AG09319 (cell line): ENCODE measurements at places on chromosomes 2 and 18.

DNA sequence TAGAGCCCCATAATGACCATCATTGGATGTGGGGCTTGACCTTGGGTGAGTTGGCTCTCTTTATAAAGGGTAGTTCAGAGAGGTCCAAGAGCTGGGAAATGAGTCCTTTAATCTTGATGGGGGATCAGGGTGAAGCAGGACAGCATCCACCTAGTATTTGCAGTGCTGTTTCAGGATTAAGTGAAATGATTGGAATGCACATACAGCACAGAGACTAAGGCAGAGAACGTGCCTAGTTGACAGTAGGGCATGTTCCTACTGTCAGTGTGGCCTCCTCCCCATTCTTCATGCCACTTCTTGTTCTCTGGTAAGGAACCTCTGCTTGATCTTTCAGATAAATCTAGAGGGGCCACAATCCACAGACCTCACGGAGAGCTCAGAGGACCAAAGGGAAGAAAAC, 78.9 kb downstream of the TRIM43 start:
- DNase-seq, result no peak

DNA sequence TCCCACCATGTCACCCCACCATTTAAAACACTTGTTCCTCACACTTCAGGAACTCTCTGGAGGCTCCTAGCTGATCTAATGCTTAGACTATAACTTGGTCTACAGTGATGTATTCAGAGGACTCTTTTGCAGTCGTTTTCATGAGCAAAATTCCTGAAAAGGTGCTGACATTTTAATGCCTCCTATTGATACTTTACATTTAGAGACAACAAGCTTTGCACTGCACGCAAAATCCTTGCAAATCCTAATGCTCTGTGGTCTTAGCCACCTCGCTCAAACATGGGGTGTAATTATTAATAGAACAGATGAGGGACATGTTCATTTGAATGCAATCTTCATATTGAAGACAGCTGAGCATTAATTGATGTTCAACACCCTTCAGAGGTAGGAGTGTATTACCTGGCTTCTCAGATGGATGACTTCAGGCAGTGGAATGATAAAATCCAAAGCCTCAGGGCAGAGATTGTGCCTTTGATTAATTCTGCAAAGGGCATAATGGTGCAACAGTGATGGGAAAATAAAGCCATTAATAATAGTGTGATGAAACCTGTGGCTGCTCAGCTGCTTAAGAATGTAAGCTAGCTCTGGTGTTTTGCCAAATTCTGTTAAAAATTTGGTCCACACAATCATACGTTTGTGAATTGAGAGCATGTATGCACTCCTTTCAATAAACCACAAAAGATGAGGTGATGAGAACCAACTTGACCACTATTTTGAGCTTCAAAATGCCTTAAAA, 5.4 kb downstream of the CTAGE1 start:
- DNase-seq, result no peak

DNA sequence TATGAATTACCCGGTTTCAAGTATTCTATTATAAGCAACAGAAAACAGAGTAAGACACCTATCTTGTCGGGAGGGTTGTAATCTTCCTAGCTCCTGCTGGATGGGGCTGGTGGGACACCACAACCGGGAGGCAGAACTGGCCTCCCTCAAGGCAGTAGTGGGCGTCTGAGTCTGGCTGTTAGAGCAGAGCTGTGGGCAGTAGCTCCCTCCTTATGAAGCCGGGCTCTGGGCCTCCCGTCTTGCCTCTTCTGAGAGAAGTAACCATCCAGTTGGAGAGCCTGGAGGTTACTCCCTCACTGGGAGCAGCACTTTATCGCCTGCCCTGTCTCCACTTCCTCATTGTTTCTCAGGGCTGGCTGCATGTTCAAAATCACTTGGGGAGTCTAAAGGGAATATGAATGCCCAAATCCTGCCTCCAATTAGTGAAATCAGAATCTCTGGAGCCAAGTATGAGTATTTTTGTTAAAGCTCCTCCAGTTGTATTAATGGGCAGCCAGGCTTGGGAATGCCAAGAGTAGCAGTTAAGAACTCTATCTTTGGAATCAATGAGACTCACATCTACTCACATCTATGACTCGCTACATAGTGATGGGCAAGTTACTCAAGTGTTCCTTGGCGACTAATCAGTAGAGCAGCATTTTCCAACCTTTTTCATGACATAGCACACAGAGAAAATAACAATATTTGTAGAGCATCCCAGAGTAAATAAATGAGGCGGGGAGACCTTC, 27.3 kb upstream of the NRP2 start:
- DNase-seq, result no peak

DNA sequence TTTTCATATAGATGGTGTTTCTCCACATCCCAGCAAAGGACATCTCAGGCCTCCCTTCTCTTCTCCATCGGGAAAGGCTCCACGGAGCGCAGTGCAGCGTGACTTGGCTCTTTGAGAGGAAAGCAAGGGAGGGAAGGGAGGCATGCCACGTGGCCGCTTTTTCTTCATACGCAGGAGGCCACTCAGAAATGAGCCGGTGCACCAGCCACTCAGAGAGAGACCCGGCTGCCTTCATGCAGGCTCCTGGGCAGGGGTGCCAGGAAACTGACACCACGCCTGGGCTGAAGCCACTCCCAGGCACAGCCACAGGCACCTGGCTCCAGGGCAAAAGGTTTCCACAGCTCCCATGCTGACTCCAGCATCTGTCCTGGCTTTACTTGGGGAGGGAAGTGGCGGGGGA, 11.1 kb upstream of the LOXHD1 start:
- no peak for DNase-seq

DNA sequence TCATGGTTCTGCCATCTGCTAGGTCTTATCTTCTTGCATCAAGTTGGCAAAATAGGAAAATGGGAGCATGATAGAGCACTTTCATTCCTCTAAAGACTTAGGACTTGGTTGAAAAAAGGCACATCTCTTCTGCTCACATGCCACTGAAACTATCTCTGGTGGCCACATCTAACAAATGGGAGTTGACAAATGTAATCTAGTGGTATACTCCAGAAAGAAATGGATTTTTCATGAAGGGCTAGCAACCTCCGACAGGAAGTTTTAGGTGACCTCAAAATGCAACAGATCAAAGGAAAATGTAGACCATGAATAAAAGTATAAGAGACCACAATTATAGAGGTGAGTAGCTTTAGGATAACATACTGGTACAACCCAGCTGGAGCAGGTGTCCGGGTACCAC, 224.1 kb downstream of the SETBP1 start:
- no peak for DNase-seq

DNA sequence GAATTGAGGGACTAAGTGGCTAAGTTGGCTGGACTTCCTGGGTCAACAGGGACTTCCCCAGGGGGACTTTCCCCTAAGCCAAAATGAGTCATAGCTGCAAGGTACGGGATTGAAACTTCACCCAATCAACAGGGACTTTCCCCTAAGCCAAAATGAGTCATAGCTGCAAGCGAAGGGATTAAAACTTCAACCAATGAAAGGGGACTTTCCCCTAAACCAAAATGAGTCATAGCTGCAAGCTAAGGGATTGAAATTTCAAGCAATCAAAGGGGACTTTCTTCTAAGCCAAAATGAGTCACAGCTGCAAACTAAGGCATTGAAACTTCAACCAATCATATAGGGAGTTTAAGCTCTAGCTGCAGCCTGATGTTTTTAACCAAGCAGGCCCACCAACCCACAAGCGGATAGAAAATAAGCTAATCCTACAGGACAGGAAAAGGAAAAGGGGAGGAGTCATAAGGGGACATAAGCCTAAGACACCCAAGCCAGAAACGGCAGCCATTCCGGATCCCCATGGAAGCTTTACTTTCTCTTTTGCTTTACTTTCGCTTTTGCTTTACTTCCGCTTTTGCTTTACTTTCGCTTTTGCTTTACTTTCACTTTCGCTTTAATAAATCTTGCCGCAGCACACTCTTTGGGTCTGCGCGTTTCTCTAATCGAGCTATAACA, 1375.4 kb upstream of the CELF4 start:
- no peak for DNase-seq

DNA sequence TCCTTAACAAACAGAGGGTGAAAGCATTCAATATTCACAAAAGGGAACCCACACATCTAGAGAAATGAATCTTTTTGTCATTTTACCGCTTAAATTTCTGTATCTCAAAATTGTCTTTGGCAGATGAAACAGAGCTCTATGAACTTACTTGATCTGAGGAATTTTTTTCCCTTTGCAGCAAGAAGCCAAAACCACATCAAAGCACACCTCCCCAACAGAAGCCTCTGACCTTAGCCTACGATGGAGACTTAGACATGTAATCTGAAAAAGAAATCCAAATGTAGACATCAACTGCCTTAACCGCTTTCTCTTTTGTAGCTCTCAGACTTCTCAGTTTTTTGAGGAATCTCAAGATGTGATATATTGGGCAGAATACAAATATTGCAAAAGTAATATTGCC, 287.9 kb upstream of the HNMT start:
- no peak for DNase-seq

DNA sequence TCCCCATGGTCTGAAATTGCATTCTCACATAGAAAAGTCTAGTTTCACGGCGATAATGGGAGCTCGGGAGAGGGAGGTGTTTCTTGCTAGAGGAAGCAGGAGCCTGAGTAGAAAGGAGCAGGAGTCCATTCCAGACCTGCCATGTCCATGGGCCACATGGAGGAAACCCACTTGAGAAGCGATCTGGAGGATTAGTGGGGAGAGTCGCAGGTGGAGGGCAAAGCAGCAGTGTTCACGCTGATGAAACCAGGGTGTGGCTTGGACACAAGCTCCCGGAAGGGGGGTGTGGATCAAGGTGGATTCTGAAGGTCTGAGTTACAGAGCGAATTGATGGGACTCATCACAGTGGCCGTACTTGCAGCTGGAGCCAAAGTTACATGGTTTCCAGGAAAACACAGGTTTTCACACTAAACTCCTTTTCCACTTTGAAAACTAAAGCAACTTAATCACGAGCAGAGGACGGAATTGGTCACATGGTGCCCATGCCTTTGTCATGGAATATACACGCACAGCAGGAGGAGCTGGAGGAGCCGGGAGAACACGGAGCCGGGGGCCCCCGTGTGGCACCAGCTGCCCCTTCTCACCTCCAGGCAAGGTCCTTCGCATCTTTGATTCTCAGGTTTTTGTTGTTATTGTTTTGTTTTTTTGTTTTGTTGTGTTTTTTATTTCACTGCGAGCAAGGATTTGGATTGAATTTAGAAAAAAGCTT, 255.1 kb upstream of the MYT1L start:
- DNase-seq, result no peak

GRCh38 chr18:3442919-3443318, 7.1 kb upstream of the TGIF1 start:
- DNase-seq, result no peak

GRCh38 chr2:166060191-166060590, 67.6 kb downstream of the SCN1A start:
- no peak for DNase-seq

DNA sequence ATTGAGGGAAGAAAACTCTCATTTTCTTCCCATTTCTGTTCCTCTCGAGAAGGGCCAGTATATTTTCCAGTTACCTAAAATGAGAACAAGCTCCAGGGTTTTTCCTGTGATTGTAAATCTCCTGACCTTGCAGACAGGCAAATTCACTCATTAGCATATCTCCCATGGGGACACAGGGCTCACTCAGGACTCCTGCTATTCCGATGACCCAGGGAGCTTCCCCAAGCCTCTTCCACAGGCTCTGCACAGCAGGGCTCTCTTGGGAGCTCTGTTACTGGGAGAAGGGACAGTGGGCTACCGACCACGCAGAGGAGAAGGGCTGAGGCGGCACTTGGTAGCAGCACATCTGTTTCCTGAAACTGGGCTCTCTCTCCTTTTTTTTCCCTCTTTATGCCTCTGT, 135.2 kb upstream of the CAPN13 start:
- no peak for DNase-seq

GRCh38 chr2:237874585-237875161, 15.2 kb downstream of the RAMP1 start:
- no peak for DNase-seq

- no peak for DNase-seq
Measured at GRCh38 chr2:237859082-237859433, 365 bp upstream of the RAMP1 start.
